ENCODE measurements at places on chromosomes 5 and 9.

DNA sequence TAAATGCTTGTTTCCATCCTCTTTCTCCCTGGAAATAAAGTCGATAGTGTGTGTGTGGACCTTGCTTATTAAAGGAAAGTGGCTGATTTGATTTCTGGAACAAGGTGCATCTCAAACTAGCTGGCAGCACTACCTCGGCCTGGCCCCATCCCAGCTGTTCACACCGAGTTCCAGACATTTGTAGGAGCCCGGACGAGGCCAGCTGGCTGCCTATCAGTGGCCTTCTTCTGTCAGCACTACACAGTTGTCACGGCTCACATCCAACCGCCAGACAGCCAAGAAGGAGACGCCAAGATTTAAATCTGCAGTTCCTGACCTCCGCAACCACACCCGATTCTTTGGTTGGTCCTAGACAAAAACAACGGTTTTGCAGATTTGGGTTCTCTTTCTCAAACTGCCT is 63.6 kb downstream of the PALM2AKAP2 start:
- no peak for DNase-seq

- DNase-seq = peak; percentile 83
Measured at GRCh38 chr5:180070756-180071530, 616 bp downstream of the RNF130 start.

- DNase-seq = no peak
Measured at GRCh38 chr9:78097541-78097940, 65.9 kb upstream of the GNAQ start.

- no peak for DNase-seq
Measured at GRCh38 chr5:89008291-89008690, 125.3 kb upstream of the MEF2C start.

- DNase-seq = no peak
Measured at GRCh38 chr5:132816083-132816482, 3.0 kb downstream of the SOWAHA start.

GRCh38 chr9:279674-280073 is 65.0 kb downstream of the DOCK8 start:
- DNase-seq = no peak

GRCh38 chr5:4023091-4023752 is 427.6 kb downstream of the IRX1 start:
- no peak for DNase-seq

GRCh38 chr5:11046160-11046559 is 285.1 kb upstream of the DAP start:
- peak; percentile 9 for DNase-seq

DNA sequence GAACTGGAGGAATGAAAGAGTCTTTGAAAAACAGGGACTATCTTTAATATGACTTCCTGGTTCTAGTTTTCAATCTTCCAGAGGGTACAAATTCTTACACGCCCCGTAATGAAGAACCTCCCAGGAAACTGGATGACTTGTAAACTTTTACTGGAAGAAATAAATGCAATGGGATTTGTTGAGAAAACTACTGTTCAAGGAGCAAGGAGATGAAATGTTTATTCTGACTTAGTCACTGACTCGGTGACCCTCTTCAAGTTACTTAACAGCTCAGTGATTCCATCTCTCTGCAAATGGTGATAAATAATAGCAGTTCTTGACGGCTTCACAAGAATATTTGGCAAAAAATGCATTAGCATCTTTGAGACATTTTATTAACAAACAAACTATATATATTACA is 858.6 kb downstream of the PTPRD start:
- DNase-seq = no peak

DNA sequence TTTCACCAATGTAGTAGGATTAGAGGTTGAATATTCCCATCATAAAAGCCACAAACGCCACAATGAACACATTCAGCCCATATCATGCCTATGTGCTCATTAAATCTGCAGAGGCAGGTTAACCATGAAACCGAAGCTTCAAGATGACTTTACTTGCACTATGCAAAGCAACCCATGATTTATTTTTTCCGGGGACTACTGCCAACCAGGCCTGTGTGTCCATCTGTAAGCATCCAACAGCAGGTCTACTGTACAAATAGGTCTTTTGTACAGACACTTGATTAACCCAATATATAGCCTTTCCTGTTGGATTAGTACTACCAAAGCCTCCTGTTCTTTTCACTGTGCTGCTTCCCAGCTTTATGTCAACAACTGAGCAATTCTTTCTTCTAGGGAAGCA is 104.9 kb upstream of the CDH10 start:
- no peak for DNase-seq

DNA sequence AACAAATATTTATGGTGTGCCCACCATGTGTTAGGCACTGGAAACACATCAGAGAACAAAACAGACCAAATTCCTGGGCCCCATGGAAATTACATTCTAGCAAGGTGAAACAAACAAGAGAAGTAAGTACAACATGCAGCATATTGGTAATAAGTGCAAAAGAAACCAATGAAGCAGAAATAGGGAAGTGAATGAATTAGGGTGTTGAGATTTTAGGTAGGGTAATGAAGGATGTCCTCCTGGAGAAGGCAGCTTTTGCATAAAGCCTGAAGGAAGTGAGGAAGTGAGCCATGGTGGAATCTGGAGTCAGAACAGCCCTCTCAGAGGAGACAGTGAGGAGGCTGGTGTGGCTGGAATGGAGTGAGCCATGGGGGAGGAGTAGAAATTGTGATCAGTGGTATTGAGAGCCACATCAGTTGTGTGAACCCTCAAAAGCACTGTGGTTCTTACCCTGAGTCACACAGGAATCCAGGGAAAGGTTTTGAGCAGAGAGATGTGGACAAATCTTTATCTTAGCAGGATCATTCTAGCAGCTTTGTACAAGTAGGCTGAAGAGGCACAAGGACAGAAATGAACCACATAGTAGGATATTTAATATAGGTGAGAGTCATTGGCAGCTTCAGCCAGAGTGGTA is 52.7 kb upstream of the ARL15 start:
- DNase-seq = peak; percentile 58

GRCh38 chr5:78467752-78468357 is 107.4 kb downstream of the SCAMP1 start:
- DNase-seq = peak; percentile 80

- no peak for DNase-seq
Measured at GRCh38 chr5:73506459-73506955, 8.3 kb downstream of the BTF3 start.

DNA sequence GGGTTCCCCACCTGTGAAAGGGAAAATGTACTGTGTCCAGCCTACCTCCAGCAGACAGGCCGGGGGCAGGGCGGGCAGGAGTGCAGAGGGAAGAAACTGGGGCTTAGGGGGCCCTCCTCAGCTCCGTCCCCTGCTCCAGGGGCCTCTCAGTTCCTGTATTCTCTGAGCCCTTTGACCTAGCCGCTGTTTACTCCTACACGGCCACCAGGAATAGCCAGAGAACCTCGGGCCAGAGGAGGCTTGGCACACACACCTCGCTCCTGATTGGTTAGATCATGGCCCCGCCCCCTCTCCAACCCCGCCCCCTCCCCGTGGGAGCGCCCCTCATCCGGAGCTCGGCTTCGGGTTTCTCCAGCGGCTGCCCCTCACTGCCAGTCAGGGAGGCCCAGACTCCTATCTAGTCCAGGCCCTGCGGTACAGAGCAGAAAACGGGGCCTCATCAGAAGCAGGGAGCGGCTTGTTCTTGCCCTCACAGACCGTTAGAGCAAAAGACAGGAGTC is 2.2 kb downstream of the ST6GALNAC6 start:
- DNase-seq = peak; percentile 86

DNA sequence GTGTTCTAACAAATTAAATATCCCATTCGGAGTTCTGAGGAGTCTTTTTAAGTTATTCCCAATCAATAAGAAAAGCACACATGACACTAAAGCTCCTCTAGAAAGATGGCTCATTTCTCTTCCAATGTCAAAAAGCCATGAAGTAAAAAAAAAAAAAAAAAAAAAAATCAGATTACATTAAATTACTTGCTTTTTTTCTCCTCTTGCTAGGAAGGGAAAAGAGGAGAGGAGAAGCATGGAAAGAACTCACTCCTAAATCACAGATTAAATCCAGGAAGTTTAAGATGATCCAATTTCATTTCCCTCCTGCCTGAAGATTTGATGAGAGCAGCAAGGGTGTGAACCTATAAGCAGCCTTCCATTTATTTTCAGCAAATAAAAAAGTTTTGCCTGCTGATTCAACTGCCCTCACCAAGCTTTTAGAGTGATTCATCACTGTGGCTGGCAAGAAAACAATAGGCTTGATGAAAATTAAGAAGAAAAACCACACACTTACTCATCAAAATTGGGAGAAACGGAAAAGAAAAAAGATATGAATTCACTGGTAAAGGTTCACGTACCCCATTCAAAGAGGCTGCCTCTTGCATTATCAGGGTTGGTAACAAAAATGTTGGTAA is 19.7 kb downstream of the MYO10 start:
- peak; percentile 95 for DNase-seq

- no peak for DNase-seq
Measured at GRCh38 chr9:1514776-1515363, 464.7 kb downstream of the DMRT2 start.

DNA sequence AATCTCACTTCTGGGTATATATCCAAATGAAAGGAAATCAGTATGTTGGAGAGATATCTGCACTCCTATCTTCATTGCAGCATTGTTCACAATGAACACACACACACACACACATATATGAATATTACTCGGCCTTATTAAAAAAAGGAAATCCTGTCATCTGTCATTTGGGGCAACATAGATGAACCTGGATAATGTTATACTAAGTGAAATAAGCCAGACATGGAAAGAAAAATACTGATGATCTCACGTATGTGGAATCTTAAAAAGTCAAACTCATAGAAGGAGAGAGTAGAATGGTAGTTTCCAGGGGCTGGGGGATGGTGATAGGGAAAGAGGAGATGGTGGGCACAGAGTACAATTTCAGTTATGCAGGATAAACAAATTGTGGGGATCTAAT is 100.3 kb downstream of the EMB start:
- DNase-seq = no peak

DNA sequence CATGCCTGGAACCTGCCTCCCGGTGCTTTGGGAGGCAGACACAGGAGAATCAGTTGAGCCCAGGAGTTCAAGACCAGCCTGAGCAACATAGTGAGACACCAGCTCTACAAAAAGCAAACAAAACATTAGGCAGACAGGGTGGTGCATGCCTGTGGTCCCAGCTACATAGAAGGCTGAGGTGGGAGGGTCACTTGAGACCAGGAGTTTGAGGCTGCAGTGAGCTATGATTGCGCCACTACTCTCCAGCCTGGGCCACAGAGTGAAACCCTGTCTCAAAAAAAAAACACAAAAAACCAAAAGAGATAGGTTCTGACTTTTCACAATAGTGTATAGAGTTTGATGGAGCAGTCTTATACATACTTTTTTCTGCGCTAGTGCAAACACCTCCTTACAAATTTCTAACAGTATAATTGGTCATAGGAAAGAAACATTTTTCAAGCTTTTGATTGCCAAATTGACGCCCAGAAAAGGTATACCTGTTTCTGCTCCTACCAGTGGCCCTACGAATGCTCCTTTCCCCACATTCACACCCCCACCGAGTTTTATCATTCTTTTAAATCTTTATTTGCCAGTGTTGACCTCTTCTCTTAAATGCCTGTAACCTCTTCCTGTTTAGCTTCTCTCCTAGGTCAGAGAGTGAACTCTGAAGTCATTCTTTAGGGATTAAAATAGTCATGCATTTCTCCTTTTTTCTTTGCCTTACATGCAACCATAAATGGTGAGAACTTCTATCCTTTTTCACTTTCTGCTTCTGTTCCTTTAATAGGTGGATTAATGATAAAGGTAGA is 7.5 kb downstream of the DOCK8 start:
- DNase-seq = no peak

DNA sequence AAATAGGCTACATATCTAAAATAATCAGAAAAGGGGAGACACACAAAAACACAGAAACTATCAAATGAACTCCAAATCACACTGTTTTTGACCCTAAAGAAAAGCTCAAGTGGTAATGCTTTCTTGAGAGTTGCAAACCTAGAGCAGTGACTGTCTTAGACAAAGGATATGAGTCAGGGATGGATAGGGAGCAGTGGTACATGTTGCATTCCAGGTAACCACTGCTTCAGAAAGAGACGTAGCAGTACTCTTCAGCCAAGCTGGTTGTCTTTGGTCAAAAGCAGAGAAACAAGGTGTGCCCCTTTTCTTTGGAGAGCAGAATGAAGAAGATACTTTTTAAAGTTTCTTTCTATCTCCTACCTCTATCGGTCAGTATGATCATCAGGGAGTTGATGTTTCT is 1003.6 kb downstream of the CDH9 start:
- no peak for DNase-seq

GRCh38 chr9:90814355-90814754 is 12.7 kb downstream of the SYK start:
- no peak for DNase-seq

DNA sequence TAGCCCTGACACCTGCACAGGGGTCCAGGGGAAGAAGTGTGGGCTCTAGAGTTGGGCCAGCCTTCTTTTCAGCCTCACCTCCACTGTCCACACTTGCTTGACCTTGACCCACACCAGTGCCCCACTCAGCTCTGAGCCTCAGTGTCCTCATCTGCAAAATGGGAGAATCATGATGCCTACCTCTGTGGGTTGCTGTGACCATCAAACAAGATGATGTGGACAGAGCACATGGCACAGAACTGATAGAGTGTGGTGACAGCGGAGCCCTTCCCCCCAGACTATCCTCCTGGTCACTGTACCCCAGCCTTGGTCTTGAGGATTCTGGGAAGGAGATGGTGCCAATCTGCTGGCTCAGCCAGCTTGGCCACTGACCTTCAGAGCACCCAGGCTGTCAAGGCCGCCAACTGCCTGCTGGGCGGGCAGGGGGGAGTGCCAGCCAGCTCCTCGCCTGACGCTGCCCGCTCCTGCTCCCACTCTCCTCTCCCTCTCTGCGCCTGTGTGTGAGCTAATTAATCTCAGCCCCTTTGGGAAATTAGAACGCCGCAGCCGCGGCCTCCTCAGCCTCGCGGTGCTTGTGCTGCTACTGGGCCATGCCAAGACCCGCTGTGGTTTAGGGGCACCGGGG is 16.7 kb downstream of the CXXC5 start:
- DNase-seq = no peak

DNA sequence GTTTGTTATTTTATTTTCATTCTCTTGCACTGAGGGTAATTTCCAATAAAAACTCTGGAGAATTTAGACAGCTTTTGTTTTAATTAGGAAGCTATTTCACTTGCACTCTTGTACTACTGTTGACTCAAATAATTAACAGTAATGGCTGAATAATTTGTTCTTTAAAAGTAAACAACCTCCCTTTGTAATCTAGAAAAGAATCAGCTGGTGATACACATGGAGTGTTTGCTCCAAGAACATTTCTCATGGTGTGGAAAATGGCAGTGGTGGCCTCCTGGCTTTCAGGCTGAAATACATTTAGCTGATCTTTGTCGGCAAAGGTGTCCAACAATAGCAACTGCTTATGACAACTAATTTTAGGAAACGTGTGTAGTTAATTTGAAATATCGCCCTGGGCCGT is 129.4 kb downstream of the C9orf152 start:
- DNase-seq = no peak

DNA sequence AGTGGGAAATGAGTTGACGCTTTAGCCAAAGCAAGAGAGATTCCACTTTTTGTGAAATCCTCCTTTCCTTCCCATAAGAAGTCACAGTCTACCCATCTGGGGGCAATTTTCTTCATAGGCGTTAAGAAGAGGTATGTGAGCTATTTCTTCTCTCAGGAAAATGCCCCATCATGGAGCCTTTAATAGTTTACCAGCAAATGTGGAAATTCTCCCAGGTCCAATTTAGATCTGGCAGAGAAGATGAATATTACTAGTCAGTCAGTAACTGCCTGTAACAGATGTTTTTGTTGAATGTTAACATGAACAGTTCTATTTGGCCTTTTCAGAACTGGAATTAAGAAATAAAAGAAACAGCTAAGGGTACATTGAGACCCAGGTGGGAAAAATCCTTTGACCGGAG is 156.4 kb upstream of the RFX3 start:
- DNase-seq = no peak
